ENCODE measurements at places on chromosomes 13 and 19.
A peak's percentile ranks its signal among the peaks of the same experiment; 100 is the strongest.

GRCh38 chr13:74132776-74133656 lies 1.2 kb downstream of the KLF12 start:
- peak; percentile 35 for DNase-seq

GRCh38 chr19:29953352-29954247 lies 11.6 kb downstream of the URI1 start:
- no peak for DNase-seq

DNA sequence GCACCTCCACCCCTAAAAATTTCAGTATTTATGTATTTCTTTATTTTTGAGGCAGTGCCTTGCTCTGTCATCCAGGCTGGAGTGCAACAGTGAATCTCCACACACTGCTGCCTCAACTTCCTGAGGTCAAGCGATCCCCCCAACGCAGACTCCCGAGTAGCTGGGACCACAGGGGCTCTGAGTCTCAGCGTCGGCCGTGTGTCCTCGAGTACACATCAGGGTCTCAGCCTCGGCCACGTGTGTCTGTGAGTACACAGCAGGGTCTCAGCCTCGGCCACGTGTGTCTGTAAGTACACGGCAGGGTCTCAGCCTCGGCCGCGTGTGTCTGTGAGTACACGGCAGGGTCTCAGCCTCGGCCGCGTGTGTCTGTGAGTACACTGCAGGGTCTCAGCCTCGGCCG lies 21.2 kb downstream of the C2CD4C start:
- DNase-seq = no peak

- DNase-seq = no peak
Observed at GRCh38 chr19:52786078-52786463, 520 bp downstream of the ZNF600 start.

- no peak for DNase-seq
Observed at GRCh38 chr13:32624441-32624840, 38.2 kb downstream of the PDS5B start.

DNA sequence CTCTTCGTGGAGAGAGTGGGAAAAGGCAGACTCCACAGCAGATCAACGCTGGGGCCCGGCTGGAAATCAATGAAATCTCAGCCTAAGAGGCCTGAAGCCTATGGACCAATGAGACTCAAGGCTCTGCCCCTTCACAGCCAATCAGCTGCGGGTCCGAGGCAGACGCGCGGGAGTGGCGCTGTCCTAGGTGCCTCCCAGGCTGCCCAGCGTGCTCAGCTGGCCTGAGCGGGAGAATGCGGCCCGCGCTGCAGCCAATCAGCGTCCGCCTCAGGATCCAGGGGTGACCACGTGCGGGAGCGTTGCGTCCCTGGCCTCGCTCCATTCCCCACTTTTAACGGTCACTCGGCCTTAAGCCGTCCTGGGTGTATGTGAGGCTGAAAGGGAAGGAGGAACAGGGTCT lies at the start of gene ZBTB32:
TSS of gene ZBTB32 (plus strand) at position 341 of the 400 bp plus-strand sequence. CDS start 10,069 bp downstream, outside the sequence.
- DNase-seq = no peak

- no peak for DNase-seq
Observed at GRCh38 chr13:100039740-100040139, 49.2 kb upstream of the PCCA start.

DNA sequence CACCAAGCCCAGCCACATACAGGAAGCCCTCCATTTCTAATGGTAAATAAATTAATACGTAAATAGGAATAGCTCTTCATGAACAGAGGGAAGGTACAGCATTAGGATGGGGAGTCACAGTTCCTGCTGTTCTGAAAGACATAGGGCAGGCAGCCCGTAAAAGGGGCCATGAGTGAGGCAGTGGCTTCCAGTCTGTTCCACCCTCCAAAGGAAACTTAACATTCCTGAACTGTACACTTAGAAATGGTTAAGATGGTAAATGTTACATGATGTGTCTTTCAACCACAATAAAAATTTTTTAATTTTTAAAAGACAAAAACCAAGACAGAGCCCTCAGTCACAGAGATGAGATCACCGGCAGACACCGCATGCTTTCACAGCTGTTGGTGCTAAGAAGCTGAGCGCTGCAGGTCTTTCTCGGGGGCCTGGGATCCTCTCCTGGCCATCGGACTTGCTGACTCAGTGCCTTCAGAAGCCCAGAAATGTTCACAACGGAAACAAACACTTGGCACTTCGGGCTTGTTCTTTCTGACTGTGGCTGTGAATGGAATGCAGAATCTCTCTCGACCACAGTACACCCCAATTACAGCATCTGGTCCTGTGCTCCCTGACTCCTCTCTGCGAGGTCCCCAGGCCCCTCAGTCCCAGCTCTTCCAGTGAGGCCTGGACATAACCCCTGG lies 36.4 kb downstream of the EPS15L1 start:
- no peak for DNase-seq

DNA sequence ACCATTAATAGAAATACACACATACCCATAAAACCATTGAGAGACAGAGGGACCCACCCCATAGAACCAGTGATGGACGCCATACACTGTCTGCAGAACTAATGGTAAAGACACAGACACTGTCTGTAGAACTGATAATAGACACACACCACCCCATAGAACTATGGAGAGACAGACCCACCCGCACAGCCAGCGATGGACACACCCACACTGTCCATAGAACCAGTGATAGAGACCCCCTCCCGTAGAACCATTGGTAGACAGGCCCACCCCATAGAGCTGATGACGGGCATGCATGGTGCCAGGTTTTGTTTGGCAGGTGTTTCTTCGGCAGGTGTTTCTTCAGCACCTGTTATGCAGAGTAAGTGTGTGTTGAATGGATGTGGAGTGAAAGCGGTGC lies 88.3 kb upstream of the TEX29 start:
- no peak for DNase-seq

DNA sequence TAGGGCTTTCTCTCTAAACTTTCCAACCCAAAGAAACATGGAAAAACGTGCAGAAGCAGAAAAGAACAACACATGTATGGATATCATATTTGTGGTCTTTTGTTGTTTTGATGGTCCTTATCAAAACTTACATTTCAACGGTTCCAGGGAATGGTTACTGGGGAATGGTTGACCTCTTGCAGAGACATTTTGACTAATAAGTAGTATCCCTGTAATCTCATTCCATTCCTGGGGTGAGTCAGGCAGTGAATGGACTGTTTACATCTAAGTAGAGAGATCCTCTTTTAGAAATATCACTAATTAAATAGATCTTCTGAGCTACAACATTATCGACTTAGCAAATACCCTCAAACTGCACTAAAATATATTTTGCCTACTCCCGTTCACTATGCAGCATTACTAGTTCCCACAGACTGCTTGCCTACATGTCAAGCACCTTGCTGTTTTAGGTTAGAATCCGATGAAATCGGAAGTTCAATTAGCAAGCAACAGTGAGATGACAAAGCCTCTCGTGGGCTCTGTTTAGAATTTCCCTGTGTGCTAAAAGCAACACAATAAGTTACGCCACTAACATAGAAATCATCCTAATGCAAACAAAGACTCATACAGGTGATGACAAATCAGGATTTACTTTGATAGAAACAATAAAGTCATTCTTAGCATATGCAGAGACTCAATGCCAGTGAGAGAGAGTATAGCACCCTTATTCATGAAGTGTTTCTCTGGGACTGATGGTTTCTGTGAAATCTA lies 797.7 kb upstream of the ARGLU1 start:
- DNase-seq = no peak

- DNase-seq = no peak
Observed at GRCh38 chr19:45653634-45654033, 14.4 kb upstream of the GIPR start.

GRCh38 chr13:109332506-109333499 lies 453.6 kb downstream of the IRS2 start:
- DNase-seq = no peak

DNA sequence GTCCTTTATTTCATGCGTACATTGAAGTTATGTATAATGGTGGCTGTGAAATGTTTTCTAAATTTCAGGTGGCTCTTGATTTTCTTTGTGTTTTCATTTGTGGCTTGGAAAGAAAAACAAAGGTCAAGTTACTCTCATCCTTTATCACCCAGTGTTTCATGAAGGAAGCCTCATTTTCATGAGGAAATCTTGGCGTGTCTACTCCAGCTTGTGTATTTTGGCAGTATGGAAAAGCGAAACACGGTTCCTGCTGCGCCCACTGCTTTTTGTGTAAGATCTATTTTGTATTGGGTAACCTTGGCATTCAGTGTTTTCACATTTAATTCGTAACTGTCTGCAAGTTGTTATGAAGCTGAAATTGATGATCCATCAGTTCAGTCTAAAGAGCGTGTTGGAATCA lies 147.0 kb upstream of the RNF113B start:
- no peak for DNase-seq

DNA sequence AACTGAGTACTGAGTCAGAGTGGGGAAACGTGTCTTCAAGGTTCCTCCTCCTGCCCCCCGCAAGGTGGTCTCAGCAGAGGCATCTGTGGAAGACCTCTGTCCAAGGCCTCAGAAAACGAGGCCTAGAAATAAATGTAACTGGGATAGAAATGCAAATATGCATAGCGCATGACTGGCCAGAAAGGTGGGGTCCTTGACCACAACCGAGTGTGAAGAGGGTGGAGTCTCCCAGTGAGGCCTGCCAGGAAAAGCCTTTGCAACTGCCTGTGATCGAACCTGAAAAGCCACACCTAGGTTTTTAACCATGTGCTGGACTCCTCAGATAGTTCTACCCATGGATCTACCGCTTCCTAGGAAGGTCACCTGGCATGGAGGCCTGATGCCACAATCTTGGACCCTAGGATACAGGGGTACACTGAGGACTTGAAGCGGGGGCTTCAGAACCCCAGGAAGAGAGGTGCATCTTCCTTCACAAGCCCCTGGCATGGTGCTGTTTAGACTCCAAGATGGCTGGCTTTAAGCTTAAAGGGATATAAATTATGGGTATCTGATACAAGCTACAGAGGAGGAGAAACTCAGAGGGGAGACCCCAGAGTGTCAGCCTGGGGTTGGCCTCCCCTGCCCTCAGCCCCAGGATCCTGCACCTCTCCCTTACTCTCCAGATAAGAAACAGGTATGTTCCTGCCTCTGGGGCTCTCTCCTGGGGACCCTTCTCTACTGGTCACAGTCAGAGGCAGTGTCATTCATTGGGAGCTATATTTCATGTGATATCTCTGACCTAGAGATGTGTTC lies 18.3 kb upstream of the SIGLEC6 start:
- no peak for DNase-seq

- no peak for DNase-seq
Observed at GRCh38 chr19:45589768-45590167, 5.2 kb upstream of the OPA3 start.

DNA sequence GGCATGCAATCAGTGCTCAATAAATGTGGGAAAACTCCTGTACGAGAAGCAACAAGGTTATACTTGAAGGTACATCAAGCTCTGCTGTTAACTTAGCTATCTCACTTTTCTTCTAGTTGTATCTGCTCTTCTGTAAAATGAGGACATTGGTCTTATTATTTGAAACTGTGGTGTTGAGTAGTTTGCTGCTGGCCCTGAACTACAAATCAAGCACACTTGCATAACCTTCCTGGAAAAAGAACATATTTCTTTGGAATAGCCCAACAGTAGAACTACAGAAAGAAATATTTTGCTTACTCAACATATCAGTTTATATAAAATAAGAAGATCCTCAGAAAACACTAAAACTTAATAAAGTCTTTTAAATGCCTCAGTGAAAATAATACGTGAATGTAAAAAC lies 203.0 kb downstream of the KCTD12 start:
- DNase-seq = no peak

- DNase-seq = no peak
Observed at GRCh38 chr19:2215281-2215751, 20.8 kb downstream of the PLEKHJ1 start.

- no peak for DNase-seq
Observed at GRCh38 chr13:33871207-33872004, 53.5 kb downstream of the RFC3 start.

- DNase-seq = no peak
Observed at GRCh38 chr19:16153582-16154336, 10.3 kb downstream of the HSH2D start.

- DNase-seq = no peak
Observed at GRCh38 chr13:46672338-46673090, 119.5 kb downstream of the LRCH1 start.

DNA sequence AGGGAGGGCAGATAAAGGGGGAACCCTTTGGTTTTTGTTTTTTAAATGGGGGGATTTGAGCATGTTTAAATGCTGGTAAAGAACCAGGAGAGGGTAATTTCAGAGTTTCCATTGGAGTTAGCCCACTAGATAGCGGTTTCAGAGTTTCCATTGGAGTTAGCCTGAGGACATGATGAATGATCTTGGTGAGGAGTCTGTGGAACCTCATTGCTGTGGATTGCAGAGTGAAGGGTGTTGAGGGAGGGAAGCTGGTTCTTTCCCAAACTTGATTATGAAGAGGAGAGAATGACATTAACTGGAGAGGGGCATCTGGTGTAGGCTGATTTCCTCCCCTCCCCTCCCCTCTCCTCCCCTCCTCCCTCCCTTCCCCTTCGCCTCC lies 5.0 kb downstream of the WASF3 start:
- DNase-seq = no peak

GRCh38 chr13:36819739-36820090 lies 693 bp downstream of the RFXAP start:
- peak; percentile 45 for DNase-seq

GRCh38 chr13:22031702-22032286 lies 360.9 kb downstream of the FGF9 start:
- no peak for DNase-seq
